IMR-90 (cell line): ENCODE measurements at places on chromosomes 5 and 9.

- DNase-seq, result no peak
Observed at GRCh38 chr5:132692632-132692967, 18.8 kb downstream of the IL4 start.

DNA sequence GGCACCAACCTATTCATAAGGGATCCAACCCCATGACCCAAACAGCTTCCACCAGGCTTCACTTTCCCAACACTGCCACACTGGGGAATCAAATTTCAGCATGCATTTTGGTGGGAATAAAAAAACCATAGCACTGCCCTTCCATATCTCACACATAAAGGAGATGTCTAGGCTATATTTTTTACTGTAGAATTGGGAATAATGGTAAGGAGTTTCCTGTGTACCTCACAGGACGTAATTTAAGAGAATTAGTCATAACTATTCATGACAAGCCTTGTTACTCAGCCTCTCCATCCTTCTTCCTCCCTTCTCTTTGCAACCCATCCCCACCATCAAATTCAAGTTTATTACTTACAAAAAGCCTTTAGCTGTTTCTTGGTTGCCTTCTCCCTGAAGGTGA is 352.1 kb downstream of the MLLT3 start:
- no peak for DNase-seq

GRCh38 chr5:72817671-72818266 is 1.3 kb downstream of the TNPO1 start:
- DNase-seq, result no peak

DNA sequence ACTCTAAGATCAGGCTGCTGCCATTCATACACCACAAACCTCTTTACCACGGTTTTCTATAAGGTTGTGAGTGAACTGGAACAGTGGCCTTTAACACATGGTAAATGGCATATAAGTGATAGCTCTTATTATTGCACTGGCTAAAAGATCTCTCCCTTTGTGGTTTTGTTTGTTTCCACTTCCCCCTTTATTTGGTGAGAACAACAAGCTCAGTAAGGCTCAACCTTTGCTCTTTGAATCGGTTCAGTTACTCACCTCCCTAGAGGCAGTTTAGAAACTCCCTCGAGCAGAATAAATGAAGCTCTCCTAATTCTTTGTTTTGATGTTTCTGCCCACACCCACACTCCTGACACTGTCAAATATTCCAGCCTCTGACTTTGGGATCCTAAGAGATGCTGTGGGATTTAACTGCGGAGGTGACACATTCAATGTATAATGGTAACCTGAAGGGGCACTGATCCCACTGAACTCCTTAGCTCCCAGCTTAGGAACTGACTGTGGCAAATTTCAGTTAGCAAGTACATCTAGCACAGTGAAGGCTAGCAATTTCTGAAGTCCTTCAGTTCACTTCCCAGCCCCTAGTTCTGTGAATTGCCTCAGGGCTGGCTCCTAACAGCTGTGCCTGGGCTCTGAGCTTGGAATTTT is 22.5 kb upstream of the RAD23B start:
- DNase-seq, result no peak
